Thymus (tissue), 14 donors: ENCODE measurements at places on chromosomes 5 and 9. TPM values are rescaled to one million over a fixed set of nuclear protein-coding genes. Genes with fewer than 3 reads are reported as not detected.

DNA sequence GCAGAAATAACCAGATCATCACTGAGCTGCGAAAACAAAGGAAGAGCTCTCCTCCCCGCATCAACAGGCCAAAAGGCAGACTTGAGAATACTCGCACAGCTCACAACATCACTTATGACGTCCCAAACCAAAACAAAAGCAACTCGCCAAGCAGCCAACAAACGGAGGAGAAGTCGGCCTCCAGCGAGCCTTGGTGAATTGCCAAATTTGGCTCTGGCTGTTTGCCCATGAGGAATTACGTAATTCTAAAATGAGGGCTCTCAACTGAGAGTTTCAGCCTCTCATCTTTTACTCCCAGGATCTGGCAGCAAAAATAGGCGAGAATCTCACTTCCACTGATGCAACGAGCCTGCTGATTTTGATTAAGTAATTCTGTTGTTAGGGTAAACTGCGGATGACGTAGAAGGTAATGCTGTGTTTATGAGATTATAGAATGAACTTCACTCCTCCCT, 51.7 kb upstream of the SEMA6A start:
- peak; percentile 21 for DNase-seq

EXD3 gene
- total RNA-seq = 3.4 TPM

DNA sequence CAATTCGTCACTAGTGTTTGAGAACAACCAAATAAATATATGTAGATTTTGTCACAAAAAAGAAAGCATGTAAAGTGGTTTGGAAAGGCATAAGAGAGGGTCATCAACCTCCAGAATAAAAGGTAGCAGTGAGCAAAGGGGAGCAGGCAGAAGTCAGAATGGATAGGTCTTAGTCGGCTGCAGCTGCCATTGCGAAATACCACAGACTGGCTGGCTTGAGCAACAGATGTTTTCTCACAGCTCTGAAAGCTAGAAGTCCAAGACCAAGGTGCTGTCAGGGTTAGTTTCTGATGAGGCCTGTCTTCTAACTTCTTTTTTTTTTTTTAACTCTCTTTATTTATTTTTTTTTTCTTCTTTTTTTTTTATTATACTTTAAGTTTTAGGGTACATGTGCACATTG, 208.1 kb upstream of the PIK3R1 start:
- no peak for DNase-seq

DNA sequence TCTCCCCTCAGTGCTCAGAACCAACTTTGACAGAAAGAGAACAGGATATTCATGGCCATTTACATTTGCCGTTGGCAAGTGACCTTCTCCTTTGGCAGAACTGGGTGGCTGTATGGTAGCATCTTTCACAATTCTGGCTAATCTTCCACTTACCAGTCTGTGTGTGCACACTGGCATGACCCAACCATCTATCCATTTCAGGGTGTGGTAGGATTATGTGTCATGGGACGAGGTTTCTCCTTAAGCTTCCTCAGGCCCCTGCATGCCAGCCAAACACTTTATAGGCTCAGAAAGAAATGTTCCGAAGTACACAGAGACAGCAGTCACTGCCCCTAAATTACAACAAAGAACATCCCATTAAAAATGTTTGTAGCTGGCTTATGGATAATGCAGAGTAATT, 497.1 kb downstream of the NFIB start:
- no peak for DNase-seq

SLC34A1 gene
- 0.05 TPM for total RNA-seq

GRCh38 chr5:128667152-128667551, 129.1 kb upstream of the FBN2 start:
- DNase-seq = no peak
